ENCODE measurements at places on chromosomes 1 and 21.

GRCh38 chr21:39096754-39097153 is 86.5 kb downstream of the PSMG1 start:
- no peak for DNase-seq

- no peak for DNase-seq
Observed at GRCh38 chr1:206577626-206578025, 34.6 kb downstream of the EIF2D start.

DNA sequence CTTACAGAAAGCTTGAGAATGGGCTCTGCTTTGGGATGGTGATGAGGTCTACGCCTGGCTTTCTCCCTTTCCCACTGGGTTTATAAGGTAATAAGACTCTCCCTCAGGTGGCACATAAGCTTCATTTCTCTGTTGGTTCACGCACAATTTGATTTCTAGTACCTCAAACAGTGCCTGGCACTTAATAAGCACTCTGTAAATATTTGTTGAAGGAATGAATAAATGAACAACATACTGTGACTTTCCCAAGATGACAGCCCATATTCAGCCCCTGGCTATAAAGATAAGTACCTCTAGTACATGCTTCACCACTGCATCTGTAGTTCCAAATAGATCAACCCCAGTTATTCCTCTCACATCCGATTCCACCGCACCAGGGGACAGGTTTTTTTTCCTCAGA is 17.8 kb downstream of the COPA start:
- no peak for DNase-seq

DNA sequence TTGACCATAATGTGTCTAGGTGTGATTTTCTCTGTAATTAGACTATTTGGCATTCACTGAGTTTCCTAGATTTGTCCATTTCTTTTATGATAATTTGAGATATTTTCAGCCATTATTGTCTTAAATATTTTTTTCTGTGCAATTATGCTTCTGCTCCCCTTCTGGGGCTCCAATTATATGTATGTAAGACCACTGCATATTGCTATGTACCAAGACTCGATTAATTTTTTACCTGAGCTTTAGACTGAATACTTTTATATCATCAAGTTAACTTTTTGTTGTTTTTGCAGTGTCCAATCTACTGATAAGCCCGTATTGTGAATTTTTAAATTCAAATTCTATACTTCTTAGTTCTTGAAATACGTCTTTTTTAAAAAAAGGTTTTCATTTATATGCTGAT is 5.1 kb upstream of the TAF1A start:
- DNase-seq, result no peak

GRCh38 chr1:204894606-204895005 is 23.9 kb downstream of the NFASC start:
- DNase-seq, result no peak

DNA sequence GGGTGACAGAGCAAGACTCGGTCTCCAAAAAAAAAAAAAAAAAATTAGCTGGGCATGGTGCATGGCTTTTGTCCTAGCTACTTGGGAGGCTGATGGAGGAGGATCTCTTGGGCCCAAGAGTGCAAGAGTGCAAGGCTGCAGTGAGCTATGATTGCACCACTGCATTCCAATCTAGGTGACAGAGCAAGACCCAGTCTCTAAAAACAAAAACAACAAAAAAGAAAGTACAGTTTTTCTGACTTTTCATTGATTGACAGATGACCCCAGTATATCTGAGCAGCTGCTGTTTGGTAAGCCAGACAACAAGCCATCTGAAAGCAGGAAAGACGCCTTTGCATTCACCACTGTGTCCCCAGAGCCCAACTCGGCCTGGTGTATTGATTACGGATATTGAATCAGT is 10.9 kb upstream of the DPT start:
- no peak for DNase-seq

- DNase-seq, result no peak
Observed at GRCh38 chr1:229645324-229645993, 19.4 kb downstream of the URB2 start.

DNA sequence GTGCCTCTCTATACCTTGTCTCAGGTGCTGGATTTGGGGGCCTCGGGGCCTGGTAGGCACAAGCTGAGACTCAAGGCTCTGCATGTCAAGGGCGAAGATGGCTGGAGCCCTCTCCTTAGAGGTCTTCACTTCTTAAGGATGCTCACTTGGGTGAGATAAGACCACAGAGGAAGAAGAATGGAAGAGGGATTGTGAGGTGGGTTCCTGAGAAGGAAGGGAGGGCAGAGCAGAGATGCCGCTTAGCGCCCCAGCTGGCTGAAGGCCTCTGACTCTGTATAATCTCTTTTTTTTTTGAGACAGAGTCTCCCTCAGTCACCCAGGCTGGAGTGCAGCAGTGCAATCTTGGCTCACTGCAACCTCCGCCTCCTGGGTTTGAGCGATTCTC is 32.2 kb downstream of the SOX13 start:
- DNase-seq, result no peak
